ENCODE measurements at places on chromosomes 16 and 17.
A peak's percentile ranks its signal among the peaks of the same experiment; 100 is the strongest.

GRCh38 chr17:45326626-45327025 is 9.8 kb upstream of the MAP3K14 start:
- DNase-seq, result no peak

DNA sequence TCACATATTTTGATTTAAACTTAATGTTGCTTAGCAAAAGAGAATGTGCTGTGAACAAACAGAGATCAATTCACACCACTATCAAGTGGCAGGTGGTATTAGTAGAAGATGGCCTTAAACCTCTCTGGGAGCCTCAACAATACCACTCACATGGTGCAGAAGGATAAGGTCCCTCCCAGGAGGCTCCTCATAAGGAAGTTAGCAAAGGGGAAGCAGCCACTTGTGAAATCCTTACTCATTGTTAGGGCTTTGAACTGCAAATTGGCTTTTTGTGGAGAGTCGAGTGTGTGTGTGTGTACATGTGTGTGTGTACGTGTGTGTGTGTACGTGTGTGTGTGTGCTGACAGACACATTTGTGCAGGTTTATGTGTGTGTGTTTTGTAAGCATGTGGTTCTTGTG is 48.9 kb upstream of the ASIC2 start:
- DNase-seq, result no peak

DNA sequence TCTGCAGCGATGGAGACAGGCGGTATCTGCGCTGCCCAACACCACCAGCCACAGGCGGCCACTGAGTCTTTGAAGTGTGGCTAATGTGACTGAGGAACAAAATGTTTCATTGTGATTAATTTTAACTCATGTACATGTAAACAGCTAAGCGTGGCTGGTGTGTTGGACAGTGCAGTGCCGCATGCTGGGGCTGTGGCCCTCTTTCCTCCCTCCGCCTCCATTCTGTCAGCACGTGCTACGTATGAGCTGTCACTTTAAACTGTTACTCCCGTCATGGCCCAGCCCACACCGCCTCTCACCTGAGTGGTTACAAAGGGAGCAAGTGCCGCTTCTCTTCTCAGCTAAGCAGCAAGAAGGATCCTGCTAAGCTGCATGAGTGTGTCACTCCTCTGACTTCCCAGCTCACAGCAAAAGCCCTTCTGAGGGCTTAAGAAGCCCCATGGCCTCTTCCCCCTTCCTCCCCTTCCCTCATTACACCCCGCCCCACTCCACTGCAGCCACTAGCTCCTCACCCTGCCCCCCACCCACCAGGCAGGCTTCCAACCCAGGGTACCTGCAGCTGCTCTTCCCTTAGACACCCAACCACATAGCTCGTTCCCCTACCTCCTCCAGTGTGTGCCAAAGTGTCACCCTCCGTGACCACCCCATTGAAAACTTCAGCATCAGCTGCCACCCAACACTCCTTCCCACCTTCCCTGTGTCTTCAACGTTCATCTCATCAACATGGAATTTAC is 15.0 kb downstream of the HASPIN start:
- peak; percentile 58 for DNase-seq

- DNase-seq, result peak; percentile 91
Measured at GRCh38 chr16:85390511-85391174, 222.5 kb upstream of the GSE1 start.

DNA sequence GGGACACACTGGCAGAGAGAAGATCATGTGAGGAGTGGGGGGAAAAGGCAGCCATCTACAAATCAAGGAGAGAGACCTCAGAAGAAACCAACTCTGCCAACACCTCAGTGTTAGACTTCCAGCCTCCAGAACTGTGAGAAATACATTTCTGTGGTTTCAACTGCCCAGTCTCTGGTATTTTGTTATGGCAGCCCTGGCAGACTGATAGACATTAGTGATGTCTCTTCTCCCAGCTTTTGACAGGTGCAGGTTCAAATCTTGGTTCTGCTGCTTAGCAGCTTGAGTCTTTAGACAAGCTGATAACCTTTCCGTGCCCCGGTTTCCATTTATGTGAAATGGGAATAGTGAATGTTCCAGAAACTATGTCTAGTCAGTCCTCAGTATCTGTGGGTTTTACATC is 199.5 kb downstream of the SNX29 start:
- no peak for DNase-seq
